Activated naive CD4-positive, alpha-beta T cell treated with anti-CD3 and anti-CD28 coated beads, Interleukin-2, amount 50 U/mL, for 16 hours (primary cell): ENCODE measurements at places on chromosomes 11 and 22.

- DNase-seq: no peak
Observed at GRCh38 chr22:29431986-29432385, 6.4 kb upstream of the RFPL1 start.

- no peak for DNase-seq
Observed at GRCh38 chr11:66325263-66325671, 8.4 kb upstream of the CD248 start.

GRCh38 chr11:1480555-1481482 is 5.8 kb downstream of the MOB2 start:
- DNase-seq: no peak

- peak; percentile 15 for DNase-seq
Observed at GRCh38 chr22:21876486-21877176, 9.2 kb upstream of the MAPK1 start.
